ENCODE measurements at places on chromosomes 2 and 18. TPM values are rescaled to one million over a fixed set of nuclear protein-coding genes. Genes with fewer than 3 reads are reported as not detected.

DNA sequence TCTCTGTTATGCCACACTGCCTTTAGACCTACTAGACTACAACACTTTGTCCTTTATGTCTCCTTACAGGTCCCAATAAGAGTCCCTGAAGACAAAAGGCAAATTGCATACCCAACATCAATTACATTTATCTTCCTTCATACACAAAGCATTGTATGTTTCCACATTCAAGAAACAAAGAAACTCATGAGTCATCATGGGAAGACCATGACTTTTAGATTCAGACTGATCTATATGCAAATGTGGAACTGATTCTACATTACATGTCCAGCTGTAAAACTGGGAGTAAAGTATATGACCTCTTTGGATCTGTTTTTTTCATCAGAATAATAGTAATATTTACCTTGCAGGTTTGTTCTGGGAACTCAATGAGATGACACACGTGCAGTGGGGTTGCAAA, 25.2 kb upstream of the HNMT start:
- no peak for DNase-seq

- DNase-seq, result no peak
Measured at GRCh38 chr2:46666044-46666679, 186.8 kb downstream of the TMEM247 start.

The COBLL1 gene
- total RNA-seq, result 5.6 TPM

DNA sequence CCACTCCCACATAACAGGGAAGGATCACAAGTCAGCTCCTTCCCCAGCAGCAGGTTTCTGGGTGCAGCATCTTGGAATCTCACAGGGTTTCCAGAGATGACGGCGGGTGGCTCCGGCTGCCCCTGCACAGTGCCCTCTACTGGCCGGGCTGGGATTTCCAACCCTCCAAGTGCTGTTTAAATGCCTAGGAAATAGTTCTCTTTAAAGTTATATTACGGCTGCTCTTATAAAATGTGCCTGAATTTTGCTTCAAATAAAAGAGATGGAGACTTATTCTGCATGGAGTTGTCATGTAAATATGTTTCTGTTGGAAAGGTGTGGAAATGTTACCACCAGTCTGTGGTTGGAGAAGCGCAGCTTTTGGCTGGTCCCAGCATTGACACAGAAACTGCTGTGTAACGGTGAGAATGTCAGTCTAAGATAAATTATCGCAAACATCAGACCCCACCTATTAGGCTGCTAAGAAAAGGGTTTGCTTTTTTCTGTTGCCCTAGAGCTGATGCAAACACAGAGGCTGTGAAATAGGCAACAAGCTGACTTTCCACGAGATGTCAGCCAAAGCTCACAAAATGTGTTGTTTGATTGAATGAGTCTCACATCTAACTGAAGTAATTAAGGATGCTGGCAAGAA, 3.3 kb upstream of the HJURP start:
- DNase-seq, result peak; percentile 64

DNA sequence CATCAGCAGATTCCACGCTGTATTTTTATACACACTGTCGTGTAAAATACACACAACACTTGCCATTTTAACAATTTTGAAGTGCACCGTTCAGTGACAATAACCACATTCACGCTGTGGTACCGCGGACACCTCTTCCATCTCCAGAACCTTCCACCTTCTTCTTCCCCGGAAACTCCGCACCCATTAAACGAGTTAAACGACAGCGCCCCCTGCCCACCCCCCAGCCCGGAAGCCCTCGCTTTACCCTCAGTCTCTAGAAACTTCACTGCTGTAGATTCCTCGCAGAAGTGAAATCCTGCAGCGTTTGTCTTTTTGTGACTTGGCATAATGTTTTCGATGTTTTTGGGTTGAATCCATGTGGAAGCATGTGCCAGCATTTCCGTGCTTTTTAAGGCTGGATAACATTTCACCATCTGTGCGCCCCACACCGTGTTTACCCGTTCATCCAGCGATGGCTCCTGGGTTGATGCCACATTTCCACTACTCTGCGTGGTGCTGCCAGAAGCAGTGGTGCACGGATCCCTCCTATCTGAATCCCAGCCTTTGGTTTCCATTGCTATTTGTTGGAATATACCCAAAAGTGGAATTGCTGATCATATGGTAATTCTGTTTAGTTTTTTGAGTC, 32.0 kb upstream of the TMEM18 start:
- no peak for DNase-seq

DNA sequence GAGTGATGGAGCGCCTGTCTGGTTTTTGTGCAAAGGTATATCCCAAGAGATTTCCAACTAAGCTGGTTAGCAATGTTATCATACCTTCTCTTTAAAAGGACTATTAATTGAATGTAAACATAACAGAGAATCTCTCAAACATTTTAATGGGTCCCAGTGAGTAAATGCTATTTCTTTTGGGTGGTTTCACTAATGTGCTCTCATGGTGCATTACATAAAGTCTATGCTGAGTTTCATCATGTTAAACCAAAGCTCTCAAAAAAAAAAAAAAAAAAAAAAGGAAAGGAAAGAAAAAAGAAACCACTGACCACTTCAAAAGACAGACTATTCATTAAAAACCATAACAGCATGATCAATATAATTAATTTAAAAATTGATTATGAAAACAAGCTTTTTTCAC, 119.1 kb upstream of the SCN1A start:
- no peak for DNase-seq

The ZNF892 gene
- total RNA-seq, result 13.3 TPM

DNA sequence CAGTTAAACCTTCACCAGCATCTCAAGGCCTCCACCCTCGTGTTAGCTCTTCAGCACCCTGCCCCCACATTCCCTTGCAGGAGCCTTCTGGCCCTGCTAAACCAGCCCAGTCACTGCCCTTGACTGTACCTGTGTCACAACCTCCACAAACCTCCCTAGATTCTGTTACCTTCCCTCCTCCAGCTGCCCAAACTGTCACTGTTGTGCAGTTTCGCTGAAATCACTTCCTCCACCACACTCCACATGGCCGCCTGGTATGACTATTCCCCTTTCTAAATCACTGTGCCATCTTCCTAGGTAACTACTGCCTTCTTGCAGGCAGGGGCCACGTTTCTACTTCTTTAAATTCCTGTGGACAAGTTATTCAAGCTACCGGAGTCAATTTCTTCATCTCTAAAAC, 160.2 kb downstream of the GALNT14 start:
- DNase-seq, result no peak

- DNase-seq, result no peak
Measured at GRCh38 chr2:40507432-40507831, 55.5 kb upstream of the SLC8A1 start.

GRCh38 chr2:115122701-115123100, 680.3 kb downstream of the DPP10 start:
- DNase-seq, result no peak

DNA sequence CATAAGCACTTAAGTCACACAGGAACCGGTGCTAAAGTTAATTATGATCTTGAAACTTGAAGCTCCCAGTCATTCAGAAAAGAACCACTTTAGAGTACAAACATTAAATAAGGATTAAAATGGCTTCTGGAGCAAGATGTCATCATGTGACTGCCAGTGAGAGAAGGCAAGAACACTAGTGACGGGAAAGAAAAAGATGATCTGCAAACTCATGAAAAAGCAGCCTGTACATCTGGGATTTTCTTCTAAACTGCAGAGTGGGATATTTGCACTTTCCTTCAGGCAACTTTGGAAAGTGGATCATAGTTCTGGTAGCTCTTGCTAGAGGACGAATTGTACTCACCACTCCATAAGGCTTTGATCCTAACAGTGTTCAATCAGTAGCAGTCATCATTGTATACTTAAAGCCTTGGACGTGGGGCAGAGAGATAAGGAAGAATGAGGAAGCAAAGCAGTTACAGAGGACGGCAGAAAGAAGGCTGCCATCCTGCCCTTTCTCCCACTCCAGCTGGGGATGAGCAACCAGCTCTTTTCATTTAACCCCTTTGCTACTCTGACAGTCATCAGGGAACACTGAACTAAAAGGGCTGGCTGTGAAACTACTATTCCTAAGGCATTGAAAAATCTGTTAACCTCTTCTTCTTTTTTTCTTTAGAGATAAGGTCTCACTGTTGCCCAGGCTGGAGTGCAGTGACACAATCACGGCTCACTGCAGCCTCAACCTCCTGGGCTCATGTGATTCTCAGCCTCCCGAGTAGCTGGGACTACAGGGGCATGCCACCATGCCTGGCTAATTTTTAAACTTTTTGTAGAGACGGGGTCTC, 18.1 kb downstream of the ABHD3 start:
- DNase-seq, result no peak

The CHRNG gene
- total RNA-seq, result not detected

GRCh38 chr2:183610724-183611123, 486.5 kb downstream of the NUP35 start:
- DNase-seq, result no peak

GRCh38 chr18:46445522-46446313, 211.3 kb downstream of the LOXHD1 start:
- no peak for DNase-seq

- no peak for DNase-seq
Measured at GRCh38 chr18:70374154-70374553, 85.3 kb downstream of the SOCS6 start.

DNA sequence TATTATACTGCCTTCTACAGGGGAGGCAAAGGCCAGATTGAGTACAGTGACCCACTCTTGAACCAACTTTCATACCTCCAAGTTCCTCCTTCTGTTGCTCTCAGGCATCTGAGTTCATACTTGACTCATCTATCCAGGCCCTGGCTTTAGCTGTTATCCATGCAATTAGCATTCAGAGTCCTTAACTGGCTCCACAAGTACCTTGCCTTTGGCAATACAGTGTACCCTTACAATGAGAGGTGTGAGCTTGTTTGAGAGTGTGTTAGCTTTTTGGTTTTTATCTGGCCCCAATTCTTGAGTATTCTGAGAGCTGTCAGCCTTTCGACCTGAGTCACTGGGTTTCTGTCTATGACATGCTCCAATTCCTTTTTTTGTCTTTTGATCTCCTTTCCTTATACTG, 60.2 kb downstream of the EHD3 start:
- DNase-seq, result no peak

The NEU4 gene
- 0.42 TPM for total RNA-seq

DNA sequence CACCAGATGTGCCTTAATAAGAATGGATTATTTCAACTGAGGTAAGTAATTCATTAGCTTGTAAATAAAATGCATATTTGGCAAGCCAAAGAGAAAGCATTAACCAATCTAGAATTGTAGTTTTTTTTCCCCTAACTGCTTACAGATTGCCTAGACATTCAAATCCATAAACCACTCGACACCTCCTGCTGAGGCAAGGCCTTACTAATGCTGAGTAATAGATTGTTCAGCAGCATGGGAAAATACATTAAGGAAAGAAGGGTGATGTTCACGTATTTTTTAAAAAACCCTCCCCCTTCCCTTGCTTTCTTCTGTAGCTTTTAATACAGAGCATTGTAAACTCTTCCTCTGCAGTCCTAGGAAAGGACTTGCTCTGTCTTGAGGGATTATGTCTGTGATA, 17.0 kb upstream of the LINC00305 start:
- no peak for DNase-seq

GRCh38 chr2:101173707-101174295, 22.6 kb upstream of the TBC1D8 start:
- DNase-seq, result no peak

- DNase-seq, result no peak
Measured at GRCh38 chr2:86706220-86706619, 13.9 kb upstream of the RMND5A start.

- no peak for DNase-seq
Measured at GRCh38 chr2:26702025-26702424, 9.5 kb downstream of the KCNK3 start.

DNA sequence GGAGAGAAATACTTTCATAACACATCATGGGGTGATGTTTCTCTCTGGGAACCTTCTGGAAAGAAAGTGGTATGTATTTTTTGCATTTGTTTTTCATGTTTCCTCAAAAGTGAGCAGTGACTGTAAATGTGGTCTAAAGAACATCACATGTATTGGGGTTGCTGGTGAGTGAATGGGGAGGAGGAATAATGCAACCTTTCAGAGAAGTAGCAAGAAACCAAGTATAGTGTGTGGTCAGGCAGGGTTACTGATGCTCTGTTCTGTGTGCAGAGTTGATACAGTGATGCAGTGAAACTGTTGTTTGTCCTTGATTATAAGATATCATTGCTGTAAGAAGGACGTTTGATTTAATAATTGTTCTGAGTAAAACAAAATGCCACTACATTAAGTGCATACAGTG, 24.1 kb downstream of the ADNP2 start:
- DNase-seq, result no peak

- DNase-seq, result no peak
Measured at GRCh38 chr2:10447300-10447894, 730 bp downstream of the ODC1 start.

The TUBB8B gene
- total RNA-seq, result 0.72 TPM

The MOGAT1 gene
- total RNA-seq, result not detected

DNA sequence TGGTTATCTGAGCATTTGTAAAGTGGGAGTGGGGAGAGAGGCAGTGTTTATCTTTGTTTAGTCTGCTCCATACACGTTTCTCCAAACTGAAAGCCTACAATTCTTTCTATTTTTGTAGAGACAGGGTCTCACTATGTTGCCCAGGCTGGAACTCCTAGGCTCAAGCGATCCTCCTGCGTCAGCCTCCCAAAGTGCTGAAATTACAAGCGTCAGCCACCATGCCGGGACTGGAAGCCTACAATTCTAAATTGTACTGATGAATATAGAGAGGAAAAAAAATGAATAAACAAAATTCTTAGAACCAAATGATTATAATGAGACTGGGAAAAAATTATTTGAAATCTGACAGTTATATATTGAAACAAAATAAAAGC, 1.4 kb upstream of the ZFAND2B start:
- no peak for DNase-seq

DNA sequence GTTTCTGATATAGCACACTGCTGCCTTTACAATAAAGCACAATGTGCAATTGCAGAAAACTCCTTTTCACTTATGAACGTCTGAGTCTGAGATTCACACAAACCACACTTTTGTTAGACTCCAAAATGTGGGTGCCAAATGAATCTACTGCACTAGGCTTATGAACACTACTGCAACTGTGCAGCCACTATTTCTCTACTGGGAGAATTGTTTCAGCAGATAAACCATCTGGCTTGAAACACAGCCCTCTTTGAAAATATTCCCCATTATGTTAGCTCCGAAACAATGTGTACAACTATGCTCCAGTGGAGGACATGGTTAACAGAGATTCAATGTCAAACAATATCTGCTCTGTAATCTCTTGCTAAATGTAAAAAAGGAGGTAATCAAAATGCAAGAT, 188.7 kb upstream of the ZEB2 start:
- no peak for DNase-seq

The KIAA2012 gene
- not detected for total RNA-seq

DNA sequence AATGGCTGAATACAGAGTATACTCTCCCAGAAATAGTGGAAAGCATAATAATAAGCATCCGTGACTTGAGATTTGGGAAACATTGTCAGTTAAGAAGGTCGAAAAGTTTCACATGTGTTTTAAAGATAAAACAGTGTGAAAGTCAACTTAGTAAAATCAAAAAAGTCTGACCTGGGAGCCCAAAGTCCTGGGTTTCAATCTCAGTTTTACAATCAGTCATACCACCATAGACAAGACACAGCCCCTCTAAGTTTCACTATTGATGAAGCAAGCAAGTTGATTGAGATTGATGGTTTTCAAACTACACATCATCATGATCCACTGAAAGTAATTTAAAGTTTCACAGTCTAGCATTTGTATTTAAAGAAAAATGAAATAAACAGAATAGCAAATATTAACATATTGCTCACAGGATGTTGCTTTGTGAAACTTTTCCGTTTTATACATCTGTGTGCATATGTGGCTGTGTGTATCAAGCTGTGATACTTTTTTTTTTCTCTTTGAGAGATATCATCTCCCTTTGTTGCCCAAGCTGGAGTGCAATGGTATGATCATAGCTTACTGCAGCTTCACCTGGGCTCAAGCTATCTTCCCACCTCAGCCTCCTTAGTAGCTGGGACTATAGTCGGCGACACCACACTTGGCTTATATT, 71.1 kb downstream of the PIK3C3 start:
- no peak for DNase-seq

Data from H9 (cell line).